ENCODE measurements at places on chromosomes 12 and 14. TPM values are rescaled to one million over a fixed set of nuclear protein-coding genes. Genes with fewer than 3 reads are reported as not detected.

- H3K36me3 ChIP-seq, result no peaks in the 10 kb centered on the region
- no peaks in the 10 kb centered on the region for H3K4me1 ChIP-seq
- no peak overlapping the region for H3K4me3 ChIP-seq
- no peaks in the 10 kb centered on the region for H3K27me3 ChIP-seq
- no peak for DNase-seq
Observed at GRCh38 chr12:116306968-116307367, 29.5 kb upstream of the MED13L start.

DNA sequence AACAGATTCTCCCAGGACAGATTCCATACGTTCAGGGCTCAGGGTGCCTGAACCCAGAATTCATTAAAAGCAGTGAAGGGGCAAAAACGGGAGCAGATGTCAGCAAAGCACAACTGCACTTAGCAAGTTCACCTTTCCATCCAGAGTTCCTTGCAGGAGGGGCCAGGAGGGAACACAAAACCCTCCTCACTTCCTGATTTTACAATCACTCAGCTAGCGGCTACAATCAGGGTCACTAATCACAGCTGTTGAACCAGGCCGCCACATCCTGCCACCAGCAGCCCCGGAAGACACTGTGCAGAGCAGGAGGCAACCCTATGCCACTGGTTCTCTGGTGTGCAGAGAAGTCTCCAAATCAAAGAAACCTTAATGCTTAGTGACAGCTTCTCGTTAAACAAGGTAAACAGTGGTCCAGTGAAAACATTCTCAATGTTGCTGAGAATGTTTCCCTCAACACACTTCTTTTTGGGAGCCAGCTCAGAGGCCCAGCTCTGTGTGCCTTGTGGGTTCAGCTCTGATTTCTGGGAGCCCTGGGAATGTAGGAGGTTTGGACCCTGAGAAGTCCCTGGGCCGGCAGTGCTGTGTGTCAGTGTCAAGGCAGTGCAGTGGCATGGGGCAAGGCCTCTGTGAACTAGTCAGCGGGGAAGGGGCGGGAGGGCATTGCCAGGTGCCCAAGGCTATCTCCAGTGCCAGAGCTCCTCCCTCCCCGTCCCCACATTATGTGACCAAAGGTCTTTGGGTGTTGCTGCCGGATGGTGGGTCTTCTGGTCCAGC, 54.5 kb downstream of the VCPKMT start:
- DNase-seq, result peak; percentile 62
- peak overlapping the region; percentile 94 for H3K27ac ChIP-seq
- H3K4me1 ChIP-seq, result peaks cover 34% of the 10 kb centered on the region
- H3K36me3 ChIP-seq, result no peaks in the 10 kb centered on the region
- H3K4me3 ChIP-seq, result no peak overlapping the region
- no peaks in the 10 kb centered on the region for H3K27me3 ChIP-seq

DNA sequence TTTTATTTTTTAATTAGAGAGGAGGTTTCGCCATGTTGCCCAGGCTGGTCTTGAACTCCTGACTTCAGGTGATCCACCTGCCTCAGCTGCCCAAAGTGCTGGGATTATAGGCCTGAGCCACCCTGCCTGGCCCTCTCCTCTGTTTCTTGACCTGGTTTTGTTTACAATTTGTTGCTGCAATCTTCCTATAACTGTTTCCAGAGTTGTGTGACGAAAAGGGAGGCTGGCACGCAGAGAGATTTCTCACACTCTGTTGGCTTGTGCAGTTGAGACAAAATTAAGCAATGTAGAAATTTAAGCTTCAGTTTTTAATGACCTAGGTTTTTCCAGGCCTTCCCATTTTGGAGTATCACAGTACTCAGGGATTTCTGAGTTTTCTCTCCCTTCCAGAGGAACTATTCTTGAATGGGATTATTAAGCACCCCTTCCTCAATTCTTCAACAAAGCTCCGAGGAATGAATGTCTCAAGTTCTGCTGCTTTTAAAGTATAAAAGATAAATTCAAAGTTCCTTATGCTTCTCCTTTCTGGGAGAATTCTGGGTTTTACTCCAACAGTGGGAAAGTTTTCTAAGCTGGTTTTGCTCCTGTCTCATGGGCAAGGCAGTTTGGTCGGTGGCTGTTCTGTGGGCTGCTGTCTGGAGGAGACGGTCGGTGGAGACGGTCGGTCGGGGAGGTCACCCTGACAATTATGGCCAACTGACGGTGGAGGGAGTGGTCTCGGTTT, 20.4 kb upstream of the FOS start:
- peaks cover 41% of the 10 kb centered on the region for H3K4me1 ChIP-seq
- H3K27me3 ChIP-seq, result no peaks in the 10 kb centered on the region
- no peaks in the 10 kb centered on the region for H3K36me3 ChIP-seq
- H3K4me3 ChIP-seq, result no peak overlapping the region

RASSF9 gene
- total RNA-seq, result 0.60 TPM

GRCh38 chr14:92978229-92979021, 55.5 kb downstream of the CHGA start:
- no peak for DNase-seq
- H3K36me3 ChIP-seq, result no peaks in the 10 kb centered on the region
- H3K4me1 ChIP-seq, result peaks cover 6% of the 10 kb centered on the region
- H3K4me3 ChIP-seq, result no peak overlapping the region
- H3K27me3 ChIP-seq, result no peaks in the 10 kb centered on the region
- no peak overlapping the region for H3K27ac ChIP-seq

DNA sequence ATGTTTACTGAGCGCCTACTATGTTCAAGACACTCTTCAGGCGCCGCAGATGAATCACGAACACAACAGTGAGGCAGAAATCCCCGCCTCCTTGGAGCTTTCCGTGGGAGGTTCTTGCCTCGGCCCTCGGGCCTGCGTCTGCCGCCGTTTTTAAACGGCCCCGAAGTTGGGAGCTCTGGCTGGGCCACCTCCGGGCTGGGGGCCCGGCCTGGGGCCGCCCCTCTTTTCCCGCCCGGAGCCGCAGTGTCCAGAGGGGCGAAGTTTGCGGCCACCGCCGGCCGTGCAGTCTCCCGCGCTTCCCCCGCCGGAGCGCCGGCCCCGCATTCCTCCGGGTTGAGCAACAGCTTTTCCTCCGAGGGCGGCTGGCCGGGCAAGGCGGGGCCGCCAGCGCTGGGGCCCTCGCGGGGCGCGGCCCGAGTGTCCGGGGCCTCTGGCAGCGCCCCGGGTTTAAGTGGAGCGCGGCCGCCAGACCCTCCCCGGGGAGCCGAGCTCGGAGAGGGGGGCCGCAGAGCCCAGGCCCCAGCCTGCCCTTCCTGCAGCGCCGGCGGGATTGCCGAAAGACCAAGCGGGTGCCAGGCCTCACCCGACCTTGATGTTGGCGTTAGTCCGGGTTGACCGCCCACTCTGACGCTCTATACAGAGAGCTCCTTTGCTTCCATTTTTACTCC, 18.7 kb upstream of the CTDSP2 start:
- H3K36me3 ChIP-seq, result no peaks in the 10 kb centered on the region
- H3K27ac ChIP-seq, result peak overlapping the region; percentile 92
- no peaks in the 10 kb centered on the region for H3K27me3 ChIP-seq
- H3K4me3 ChIP-seq, result peak overlapping the region; percentile 25
- peak; percentile 87 for DNase-seq

DNA sequence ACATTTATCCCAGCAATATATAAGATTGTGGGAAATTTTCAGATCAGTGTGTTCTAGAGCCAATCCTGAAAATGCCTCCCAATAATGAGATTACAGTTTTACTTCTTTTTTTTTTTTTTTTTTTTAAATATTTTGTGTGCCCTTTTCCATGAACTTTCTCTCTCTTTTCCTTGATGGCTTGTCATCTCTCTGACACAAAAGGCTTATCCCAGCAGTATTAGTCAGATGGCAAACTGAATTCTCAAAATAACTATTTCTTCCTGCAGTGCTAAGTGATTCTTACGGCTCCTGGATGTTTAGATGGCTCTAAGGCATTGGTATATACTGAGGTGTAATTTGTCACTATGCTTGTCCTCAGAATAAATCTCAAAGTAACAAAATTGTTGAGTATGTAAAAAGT, 86.7 kb downstream of the LRP6 start:
- peaks cover 10% of the 10 kb centered on the region for H3K4me1 ChIP-seq
- H3K27me3 ChIP-seq, result no peaks in the 10 kb centered on the region
- H3K36me3 ChIP-seq, result no peaks in the 10 kb centered on the region
- no peak overlapping the region for H3K27ac ChIP-seq
- no peak overlapping the region for H3K4me3 ChIP-seq

GRCh38 chr14:35046048-35046750, at the start of gene FAM177A1:
FAM177A1 (plus strand) TSS chr14:35046272; CDS start chr14:35046464, 192 bp downstream.
- no peaks in the 10 kb centered on the region for H3K36me3 ChIP-seq
- H3K4me1 ChIP-seq, result peaks cover 24% of the 10 kb centered on the region
- peak within 1 kb of the TSS; percentile 97 for H3K27ac ChIP-seq
- DNase-seq, result peak; percentile 99

FITM1 gene
- 1.0 TPM for total RNA-seq

- no peak for DNase-seq
- H3K27ac ChIP-seq, result no peak overlapping the region
- no peaks in the 10 kb centered on the region for H3K4me1 ChIP-seq
- H3K27me3 ChIP-seq, result no peaks in the 10 kb centered on the region
- no peak overlapping the region for H3K4me3 ChIP-seq
- no peaks in the 10 kb centered on the region for H3K36me3 ChIP-seq
Observed at GRCh38 chr14:81384900-81385299, 15.2 kb downstream of the STON2 start.

MYBPC1 gene
- total RNA-seq, result 3.4 TPM

DNA sequence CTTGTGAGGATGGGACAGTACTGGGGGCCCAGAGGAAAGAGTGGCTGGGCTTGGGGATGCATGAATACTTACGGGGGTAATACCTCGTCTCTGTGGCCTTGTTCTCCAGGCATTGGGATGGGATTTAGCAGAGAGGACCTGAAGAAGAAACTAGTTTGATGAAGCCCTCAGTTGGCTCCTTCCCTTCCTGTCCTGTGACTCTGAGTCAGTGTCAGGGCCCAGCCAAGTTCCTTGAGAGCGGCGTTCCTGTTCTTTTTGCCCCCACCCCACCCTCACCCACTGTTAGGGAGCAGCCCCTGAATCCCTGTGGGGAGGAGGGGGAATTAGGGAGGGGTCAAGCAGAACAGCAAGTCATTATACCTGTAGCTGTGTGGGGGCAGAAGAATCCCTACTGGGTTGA, 5.2 kb upstream of the LRP1-AS start:
- H3K27me3 ChIP-seq, result no peaks in the 10 kb centered on the region
- H3K36me3 ChIP-seq, result no peaks in the 10 kb centered on the region
- peaks cover 51% of the 10 kb centered on the region for H3K4me1 ChIP-seq
- no peak overlapping the region for H3K4me3 ChIP-seq
- H3K27ac ChIP-seq, result peak overlapping the region; percentile 98

GRCh38 chr12:92334552-92334951, 188.9 kb upstream of the BTG1 start:
- DNase-seq, result no peak
- no peak overlapping the region for H3K4me3 ChIP-seq
- H3K27me3 ChIP-seq, result no peaks in the 10 kb centered on the region
- H3K27ac ChIP-seq, result no peak overlapping the region
